ENCODE measurements at places on chromosomes 7 and 10.

DNA sequence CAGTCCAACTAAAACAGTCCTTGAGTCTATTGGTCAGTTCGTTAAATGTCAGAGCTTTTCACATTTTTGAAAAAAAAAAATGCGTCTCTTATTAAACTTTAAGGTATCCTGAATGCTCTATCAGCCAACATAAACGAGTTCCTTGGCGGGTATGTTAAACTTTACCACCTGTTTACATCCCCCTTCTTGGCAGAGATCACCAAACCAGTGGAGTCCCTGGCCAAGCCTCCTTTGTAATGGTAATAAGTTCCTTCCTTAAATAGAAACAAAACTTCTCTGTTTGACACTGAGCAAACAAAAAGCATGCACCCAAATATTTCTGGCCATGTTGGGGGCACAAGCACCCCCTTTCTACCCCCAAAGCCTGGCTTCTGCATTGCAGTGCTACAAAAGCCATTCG is 3.2 kb downstream of the TRIL start:
- DNase-seq = no peak

GRCh38 chr10:129161150-129161549 is 305.9 kb upstream of the MGMT start:
- DNase-seq = peak; percentile 67

GRCh38 chr10:1370298-1370697 is 314.1 kb downstream of the WDR37 start:
- no peak for DNase-seq

- DNase-seq = no peak
Measured at GRCh38 chr7:70006261-70006920, 408.1 kb downstream of the AUTS2 start.

GRCh38 chr7:16498122-16498521 is 28.5 kb upstream of the LRRC72 start:
- DNase-seq = no peak

Data from dermis blood vessel endothelial cell (primary cell).